ENCODE measurements at places on chromosomes 7 and 10.

DNA sequence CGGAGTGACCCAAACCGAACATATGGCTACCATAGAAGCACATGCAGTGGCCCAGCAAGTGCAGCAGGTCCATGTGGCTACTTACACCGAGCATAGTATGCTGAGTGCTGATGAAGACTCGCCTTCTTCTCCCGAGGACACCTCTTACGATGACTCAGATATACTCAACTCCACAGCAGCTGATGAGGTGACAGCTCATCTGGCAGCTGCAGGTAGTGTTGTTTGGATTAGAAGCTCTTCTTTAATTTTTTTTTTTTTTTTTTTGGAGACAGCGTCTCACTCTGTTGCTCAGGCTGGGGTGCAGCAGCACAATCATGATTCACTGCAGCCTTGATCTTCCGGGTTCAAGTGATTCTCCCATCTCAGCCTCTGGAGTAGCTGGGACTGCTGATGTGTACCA is 45.8 kb downstream of the NRF1 start:
- no peak for DNase-seq

DNA sequence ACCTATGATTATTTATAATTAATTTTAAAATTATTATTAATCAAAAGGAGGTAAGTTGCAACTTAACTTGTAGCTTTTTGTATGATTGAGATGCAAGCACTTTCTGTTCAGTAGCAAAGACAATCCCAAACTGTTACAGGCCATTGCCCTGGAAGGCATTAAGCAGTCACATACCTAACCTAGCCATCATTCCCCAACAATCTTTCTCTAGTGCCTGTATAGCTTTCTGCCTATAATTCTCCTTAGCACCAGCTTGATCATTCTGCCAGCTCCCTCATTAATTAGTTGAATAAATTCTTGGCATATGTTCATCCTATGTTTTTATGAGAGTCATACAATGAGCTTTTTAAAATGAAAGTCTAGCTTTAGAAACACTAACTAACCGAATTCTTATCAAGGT is 178.9 kb upstream of the TMEM106B start:
- no peak for DNase-seq

- DNase-seq, result no peak
Measured at GRCh38 chr7:11707606-11708193, 124.3 kb downstream of the THSD7A start.

- DNase-seq, result no peak
Measured at GRCh38 chr7:136502162-136502561, 366.3 kb upstream of the CHRM2 start.

DNA sequence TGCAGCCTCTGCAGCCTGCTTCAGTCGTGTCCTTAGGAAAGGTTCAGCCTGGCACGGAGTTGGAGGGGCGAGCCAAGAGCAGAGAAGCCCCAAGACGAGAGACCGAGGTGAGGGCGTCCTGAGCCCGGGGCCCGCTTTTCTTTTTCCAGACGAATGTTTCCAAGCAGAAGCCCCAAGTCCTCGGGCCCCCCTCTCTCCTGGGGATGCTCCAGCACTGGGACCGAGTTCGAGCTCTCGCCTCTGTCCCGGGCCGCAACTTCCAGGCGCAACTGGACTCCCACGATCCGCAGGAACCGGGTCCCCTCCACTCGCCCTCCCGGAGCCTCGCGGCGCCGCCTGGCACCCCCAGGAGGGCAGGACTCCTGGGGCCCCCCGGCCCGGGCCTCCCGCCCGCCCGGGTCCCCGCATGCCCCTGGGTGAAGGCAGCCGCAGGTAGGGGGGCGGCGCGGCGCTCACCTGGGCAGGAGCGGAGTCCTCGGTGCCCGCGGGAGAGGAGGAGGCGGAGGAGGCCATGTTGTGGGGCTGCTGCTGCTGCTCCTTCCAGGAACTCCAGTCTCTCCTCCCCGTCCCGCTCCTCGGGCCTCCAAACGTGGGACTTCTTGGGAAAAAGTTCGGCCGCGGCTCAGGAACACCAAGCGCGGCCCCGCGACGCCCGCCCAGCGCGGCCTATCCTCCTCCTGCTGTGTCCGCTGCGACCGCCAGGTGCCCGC is 45.3 kb upstream of the CDK1 start:
- no peak for DNase-seq

GRCh38 chr7:142185801-142186200 is 72.1 kb downstream of the PRSS58 start:
- DNase-seq, result no peak

- no peak for DNase-seq
Measured at GRCh38 chr10:114697061-114697598, 39.1 kb upstream of the ABLIM1 start.

DNA sequence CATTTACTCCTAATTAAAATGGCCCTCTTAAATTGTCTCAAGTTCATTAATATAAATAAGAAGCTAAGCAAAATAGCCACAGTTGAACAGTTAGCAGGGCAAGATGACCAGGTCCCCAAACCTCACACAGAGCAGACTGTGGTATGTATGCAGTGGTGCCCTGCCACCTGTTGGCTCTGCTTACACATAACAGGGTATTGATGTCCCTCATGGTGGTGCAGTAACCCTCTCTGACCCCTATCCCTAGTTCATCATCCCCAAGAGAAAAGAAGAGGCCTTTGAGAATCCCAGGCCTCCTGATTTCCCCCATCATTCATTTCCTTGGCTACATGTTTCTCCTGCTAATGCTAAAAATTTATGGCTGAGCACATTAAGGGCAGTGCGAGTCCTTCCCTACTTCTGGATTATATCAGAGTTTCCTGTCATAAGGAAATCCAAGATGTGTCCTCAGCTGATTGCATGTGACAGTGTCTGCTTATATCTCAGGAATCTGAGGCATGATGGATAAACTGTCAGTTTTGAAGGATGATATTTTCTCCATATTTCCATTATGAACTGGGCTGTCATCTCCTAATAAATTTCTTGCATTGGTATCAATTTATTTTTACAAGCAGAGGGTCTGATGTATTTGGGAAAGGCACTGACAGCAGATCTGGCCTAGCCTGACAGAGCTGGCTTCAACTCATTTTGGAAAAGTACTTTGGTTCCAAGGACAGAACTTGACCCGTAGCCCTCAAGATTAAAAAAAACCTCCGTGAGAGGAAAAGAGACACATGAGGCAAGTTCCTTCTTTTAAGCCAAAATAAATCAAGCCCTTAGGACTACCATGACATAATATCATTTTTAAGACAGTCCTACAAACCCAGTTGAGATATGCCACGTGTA is 880.6 kb downstream of the LRMDA start:
- DNase-seq, result no peak

DNA sequence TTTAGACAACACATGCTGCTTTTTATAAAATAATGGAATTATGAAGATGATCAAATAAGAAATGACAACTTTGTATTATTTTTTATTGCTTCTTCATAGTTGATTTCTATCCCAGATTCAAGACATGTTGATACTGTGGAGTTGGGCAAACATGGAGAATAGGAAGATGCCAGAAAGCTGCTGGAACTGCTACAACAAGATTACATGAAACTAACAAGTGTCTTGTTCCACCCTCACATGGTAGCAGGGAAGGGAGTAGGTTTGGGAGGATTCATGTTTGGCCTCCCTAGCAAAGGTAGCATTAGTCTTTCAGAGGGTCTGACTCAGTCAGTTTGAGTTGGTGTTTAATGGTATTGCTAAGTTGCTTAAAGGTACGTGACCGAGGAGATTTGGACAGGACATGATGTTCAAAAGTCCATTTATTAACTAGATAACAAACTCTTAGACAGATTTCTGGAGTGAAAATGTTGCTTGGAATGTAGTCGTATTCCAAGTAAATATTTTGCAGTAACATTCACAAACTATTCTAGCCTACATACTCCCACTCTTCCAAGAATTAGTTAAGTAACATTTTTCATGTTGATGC is 33.1 kb downstream of the PRR15 start:
- DNase-seq, result no peak

DNA sequence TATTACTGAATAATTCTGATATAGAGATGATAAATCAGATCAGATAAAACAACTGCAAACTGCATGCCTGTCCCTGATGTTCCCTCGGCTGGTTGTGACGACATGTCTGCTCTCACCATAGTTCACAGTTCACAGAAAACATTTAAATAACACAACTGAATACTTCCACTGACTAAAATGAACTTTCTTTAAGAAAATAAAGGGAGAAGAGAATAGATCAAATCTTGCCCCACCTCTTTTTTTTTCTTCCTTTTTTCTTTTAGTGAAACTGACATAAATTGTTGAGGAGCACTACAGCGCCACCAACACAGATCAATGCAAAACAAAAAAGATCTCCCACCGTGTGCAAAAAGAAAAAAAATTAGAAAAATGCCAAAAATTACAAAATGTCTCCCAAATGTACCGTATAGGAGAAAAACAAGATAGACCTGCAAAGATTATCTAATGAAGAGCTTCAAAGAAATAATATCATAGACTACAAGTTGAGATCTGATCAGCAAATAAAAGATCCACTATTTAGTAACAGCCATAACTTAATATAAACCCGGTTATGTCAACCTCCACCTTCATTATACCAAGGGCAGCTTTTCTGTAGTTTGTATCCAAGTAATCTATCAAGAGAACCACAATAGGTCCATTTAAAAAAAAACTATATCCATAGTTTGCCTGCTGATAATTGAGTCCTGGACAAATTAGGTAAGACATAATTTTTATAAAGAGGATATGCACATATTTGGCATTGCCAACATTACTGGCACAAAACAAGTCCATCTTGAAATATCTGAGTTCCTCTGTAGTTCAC is 30.7 kb upstream of the EPC1 start:
- DNase-seq, result peak; percentile 17

DNA sequence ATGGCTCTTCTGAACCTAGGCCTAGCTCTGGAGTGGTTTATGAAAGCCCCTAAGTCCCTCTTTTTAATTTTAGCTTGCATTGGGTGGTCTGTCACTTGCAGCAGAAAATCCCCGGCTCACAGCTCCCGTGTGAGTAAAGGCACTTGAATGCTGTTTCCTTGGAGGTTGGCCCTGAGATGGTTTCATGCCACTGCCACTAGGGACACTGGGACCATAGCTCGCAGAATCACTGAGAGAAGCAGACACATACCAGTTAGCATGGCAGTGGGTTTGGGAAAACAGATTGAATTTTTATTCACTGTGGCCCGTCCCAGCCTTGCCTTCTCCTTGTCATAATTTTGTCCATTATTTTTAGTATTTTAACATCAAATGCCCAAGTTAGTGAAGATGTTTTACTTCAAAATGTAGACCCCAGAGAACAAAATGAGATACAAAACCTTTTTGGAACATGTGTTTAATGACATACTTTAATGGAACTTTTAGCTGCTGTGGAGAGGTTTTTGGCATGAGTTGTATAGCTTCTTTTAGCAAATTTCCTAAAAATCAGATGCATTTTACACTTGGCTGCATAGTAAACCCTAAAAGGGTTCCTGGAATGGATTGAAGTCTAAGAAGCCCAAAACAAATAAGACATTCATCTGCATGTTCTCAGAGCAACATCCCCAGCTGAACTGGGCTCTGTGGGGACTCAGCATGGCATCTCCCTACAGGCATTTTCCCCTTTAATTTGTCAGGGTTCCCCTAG is 259.7 kb upstream of the PITRM1 start:
- DNase-seq, result no peak

GRCh38 chr7:3493499-3493898 is 192.4 kb downstream of the SDK1 start:
- DNase-seq, result no peak

GRCh38 chr7:152459724-152460251 is 24.0 kb upstream of the KMT2C start:
- DNase-seq, result no peak

GRCh38 chr7:128362670-128363069 is 1.2 kb upstream of the PRRT4 start:
- DNase-seq, result no peak

DNA sequence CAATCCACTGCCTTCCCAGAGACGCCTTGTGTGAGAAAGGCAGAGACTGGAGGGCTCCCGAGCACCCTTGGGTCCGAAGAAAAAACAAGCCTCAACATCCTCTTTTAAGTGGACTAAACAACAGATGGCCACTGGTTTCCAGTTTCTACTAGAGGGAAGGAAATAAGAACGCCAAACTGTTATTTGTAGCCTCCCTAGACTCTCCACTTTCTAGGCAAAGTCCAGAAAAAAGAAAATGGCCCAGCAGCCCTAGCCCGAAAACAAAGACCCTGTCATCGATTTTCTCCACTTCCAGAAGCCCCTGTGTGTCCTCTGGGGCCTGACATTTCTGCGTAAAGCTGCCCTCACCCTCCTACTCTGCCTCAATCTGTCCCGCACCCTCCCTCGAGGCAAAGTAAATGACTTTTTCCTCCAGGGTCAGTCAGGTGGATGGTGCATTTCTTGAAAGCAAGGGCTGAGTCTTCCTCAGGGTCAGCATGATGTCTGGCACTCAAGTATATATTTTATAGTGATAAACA is 6.0 kb downstream of the RGS10 start:
- DNase-seq, result no peak

GRCh38 chr10:104059364-104059763 is 26.3 kb downstream of the COL17A1 start:
- no peak for DNase-seq

GRCh38 chr7:116859323-116859722 is 3.1 kb upstream of the CAPZA2 start:
- DNase-seq, result no peak

DNA sequence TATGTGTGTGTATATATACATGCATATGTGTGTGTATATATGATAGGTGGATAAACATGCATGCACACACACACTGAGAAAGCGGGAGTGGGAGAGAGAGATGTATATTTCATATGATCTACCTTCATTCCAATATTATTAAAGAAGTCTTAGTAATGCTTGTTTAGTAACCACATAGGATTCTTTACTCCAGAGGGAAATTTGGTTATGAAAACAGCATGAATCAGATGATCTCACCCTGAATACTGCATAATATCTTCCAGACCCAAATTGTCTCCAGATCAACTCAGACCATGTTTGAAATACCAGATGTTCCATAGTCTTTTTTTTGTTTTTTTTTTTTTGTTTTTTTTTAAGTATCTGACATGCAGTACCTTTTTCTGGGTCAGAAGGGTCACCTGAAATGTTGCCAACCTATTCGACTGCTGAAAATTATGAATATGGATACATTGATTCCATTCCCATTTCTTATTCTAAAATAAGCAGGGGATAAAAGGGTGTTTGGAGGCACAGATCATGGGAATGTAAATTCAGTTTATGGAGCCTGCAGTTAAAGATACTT is 17.4 kb downstream of the TES start:
- DNase-seq, result no peak

GRCh38 chr7:77765906-77766800 is 32.1 kb downstream of the TMEM60 start:
- no peak for DNase-seq

- DNase-seq, result peak; percentile 33
Measured at GRCh38 chr10:86668297-86669165, at the start of gene LDB3. Gene LDB3 (plus strand): TSS chr10:86668511. CDS start chr10:86668692, 181 bp downstream.

- DNase-seq, result no peak
Measured at GRCh38 chr7:65459438-65459837, 85.8 kb downstream of the ZNF92 start.

GRCh38 chr7:47663213-47663612 is 81.3 kb upstream of the TNS3 start:
- no peak for DNase-seq

GRCh38 chr7:30722187-30722586 is 29.7 kb upstream of the INMT start:
- no peak for DNase-seq
